WERI-Rb-1 (cell line): ENCODE measurements at places on chromosomes 2 and 18.

DNA sequence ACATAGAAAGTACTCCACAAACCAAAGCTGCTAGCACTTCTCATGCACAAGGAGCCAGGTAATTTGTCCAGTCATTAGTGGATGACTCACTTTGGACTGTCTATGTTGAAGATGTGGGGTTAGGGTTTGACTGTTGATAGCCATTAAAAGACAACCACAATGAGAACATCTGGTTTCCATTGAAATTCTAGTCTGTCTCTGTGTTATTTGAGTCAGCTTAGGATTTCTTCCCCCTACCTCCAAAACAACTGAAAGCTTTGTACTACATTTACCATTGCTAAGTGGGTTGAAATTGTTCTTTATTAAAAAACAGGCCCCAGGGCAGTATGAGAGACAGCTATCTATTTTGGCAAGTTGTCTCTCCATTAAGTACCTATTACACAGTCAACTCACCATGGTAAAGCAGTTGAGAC, 50.2 kb upstream of the ANKRD44 start:
- no peak for DNase-seq

- peak; percentile 82 for DNase-seq
Observed at GRCh38 chr2:15984368-15985255, 44.3 kb downstream of the MYCN start.

DNA sequence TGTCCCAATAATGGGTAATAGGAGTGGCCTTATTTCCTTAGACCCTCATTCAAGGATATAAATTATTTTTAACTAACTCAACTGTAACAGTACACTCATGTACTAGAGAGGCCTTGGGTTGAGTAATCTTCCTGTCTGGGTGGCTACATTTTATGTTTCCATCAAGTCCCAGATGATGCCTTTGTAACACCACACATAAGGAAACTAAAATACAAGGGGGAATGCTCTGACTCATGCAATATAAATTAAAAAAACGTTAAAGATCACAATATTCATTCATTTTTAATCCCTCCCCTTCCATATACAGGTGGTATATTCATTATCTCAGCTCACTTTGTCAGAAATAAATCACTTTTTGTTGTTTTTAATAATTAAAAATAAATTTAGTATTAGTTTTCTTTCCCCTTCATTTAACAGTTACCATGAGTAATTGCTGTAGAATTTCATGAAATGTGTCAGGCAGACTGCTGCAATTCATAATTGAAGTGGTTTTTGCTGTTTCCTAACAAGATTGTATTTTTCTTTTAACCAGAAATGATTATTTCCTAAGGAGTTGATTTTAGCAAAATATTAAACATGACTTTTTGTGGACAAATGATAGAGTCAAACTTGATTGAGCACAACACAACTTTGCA, 1403.6 kb downstream of the SUCLG1 start:
- no peak for DNase-seq

- no peak for DNase-seq
Observed at GRCh38 chr2:50955081-50955480, 76.9 kb downstream of the NRXN1 start.

DNA sequence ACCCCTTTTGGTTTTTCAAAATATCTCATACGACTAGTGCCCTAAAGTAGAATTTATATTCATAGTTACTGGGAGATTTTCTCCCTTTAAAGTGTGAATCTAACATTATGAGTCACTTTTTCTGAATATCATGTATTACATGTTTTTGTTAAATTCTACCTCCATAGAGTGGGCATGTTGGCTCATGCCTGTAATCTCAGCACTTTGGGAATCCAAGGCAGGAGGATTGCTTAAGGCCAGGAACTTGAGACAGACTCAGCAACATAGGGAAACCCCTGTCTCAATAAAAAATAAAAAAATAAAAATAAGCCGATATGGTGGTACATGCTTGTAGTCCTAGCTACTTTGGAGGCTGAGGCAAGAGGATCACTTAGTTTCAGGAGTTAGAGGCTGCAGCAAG, 45.3 kb upstream of the UNC80 start:
- no peak for DNase-seq

DNA sequence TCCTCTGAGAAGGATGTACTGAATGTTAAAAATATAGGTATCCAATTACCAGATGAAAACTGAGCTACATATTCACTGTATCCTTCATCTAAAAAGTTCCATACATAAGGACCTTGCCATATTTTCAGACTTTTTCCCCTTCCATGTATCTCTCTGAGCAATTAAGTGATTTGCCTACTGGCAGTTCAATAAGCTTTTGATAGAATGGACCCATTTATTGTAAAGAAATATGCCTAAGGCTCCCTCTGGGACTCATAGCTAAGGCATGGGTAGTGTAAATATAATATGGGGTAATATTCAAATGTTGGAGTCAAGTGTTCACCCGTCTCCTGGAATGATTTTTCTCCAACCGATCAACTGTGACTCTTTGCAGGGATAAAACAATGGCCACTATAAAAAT, 135.4 kb upstream of the FSHR start:
- DNase-seq = no peak
